ENCODE measurements at places on chromosomes 12 and 14.

GRCh38 chr14:59997449-59997848 lies 77.5 kb downstream of the LRRC9 start:
- DNase-seq = no peak

GRCh38 chr12:54725233-54725843 lies 77.2 kb upstream of the DCD start:
- no peak for DNase-seq

DNA sequence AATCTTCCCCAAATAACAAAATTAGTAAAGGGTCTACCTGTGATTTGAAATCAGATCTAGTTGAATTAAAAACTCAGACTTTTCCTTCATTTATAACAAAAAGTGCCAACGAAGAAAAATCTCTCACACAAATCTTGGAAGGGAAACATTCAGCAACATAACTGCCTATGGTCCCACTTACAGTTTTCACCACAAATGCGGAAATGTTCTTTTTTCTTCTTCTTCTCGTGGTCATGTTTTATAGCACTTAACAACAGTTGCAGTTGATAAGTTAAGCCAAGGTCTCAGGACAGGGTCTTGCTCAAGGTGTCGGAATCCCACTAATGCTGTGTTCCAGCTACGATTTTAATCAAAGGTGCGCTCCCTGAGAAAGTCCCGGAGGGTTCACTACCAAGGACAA lies 10.1 kb downstream of the RNASE6 start:
- DNase-seq = no peak

- DNase-seq = no peak
These were observed 41.6 kb upstream of the EGLN3 start for GRCh38 chr14:33992274-33993007.

DNA sequence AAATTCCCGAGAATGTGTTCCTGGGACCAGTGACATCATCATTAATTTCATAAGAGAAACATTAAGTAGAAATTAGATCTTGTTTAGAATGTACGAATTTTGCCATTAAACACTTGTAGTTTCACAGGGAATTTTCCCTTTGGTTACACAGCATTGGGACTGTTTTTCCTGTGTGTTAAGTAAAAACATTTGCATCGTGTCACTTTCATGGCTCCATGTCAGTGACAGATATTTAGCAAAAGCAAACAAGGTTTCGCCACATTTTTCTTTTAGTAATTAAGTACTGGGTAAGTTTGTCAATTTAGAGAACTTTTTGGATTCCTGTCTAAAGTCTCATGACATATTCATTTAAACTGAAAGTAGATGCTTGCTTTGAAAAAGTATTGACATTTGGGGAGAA lies 45.5 kb upstream of the OVCH1 start:
- DNase-seq = no peak

DNA sequence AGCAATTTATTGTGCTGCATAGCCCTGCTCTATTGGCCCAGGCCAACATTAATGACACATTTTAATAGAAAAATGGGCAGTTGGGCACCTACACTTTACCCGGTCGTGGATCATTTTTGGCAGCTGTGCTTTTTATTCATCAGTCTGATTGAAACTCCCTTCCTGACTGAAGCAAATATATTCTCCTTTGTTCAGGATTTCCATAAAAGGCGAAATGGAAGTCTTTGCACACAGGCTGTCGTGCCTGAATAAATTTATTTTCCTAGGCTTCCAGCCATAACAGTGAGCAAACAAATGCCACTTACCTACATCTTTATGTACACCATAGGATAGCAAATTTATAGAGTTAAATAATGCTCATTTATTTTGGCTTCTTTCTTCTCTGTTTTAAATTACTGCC lies 480.7 kb upstream of the DCN start:
- DNase-seq = no peak

All from HS-27A (cell line).